Astrocyte (in vitro differentiated cells and primary cell): ENCODE measurements at places on chromosomes 2 and 18.
A peak's percentile ranks its signal among the peaks of the same experiment; 100 is the strongest.

DNA sequence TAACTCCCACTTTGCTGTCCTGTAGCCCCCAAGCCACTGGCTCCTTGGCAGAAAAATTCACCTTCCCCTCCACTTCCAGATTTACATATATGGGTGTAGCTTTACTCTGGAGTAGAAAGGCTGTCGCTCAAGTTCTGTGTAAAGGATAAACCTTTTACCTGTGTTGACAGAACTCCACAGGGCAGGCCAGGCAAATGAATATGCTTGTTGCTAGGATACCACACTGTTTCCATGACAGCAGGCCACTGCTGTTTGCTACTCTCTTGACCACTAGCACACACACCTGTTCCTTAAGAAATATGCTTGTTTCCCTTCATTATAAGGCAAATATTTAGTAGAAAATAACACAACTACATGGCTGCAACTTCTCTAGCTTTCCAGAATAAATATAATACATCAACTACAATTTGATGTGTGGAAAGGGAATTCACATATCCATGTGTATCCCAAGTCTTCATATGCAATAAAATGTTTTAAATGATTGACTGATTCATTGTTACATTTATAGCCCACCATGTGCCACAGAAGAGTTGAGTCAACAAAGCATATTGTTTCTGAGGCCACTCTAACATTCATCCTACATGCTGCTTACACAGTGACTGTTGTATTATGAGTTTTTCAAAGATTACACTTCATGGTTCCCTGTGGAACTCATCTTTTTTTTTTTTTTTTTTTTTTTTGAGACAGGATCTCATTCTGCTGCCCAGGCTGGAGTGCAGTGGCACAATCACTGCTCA, 56.2 kb upstream of the ROCK1 start:
- H3K4me1 ChIP-seq, result no peaks in the 10 kb centered on the region
- no peaks in the 10 kb centered on the region for H3K27me3 ChIP-seq
- H3K4me3 ChIP-seq, result no peak overlapping the region

DNA sequence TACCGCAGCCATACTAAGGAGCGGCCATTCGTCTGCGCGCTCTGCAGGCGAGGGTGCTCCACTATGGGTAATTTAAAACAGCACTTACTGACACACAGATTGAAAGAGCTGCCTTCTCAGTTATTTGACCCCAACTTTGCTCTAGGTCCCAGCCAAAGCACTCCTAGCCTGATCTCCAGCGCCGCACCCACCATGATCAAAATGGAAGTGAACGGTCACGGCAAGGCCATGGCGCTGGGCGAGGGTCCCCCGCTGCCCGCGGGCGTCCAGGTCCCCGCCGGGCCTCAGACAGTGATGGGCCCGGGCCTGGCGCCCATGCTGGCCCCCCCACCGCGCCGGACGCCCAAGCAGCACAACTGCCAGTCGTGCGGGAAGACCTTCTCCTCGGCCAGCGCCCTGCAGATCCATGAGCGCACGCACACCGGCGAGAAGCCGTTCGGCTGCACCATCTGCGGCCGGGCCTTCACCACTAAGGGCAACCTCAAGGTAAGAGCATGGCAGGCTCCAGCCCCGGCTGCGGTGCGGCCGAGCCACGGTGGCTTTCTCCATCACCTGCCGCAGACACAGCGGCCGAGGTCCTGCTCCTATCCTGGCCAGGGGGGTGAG, 15.5 kb downstream of the SALL3 start:
- H3K36me3 ChIP-seq, result no peaks in the 10 kb centered on the region
- DNase-seq, result no peak
- H3K27me3 ChIP-seq, result no peaks in the 10 kb centered on the region
- no peaks in the 10 kb centered on the region for H3K4me1 ChIP-seq
- H3K27ac ChIP-seq, result no peak overlapping the region

DNA sequence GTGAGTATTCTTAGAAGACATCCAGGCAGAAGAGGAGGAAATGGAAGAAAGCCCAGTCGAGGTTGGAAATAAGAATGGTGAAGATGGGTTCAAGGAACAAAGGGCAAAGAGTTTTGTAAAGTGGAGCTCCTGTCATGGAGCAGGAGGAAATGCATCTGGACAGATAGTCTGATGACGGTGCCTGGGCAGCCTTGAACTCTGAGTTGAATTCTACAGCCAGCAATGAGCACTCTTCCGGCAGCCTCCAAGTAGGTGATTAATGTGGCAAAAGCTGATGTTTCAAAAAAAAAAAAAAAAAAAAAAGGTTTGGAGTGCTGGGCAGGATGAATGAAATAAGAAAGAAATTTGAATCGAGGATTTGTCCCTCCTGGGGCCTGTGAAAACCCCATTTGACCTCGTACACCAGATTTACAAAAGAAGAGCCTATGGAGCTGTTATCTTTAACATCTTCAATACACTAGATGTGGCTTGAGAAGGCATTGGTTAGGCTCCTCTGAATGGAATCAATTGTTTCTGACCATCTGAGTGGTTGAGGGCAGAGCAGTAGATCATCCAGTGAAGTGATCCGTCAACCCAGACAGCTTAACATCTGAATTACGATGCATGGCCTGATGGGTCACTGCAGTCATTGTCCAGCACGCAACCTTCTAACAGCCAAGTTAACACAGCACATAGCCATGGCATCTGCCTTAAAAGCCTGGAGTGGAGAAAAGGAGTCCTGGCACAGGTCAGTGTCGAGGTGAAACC, 449.7 kb downstream of the TXNL1 start:
- no peaks in the 10 kb centered on the region for H3K36me3 ChIP-seq
- H3K4me1 ChIP-seq, result no peaks in the 10 kb centered on the region
- H3K4me3 ChIP-seq, result no peak overlapping the region
- H3K27me3 ChIP-seq, result no peaks in the 10 kb centered on the region
- no peak for DNase-seq

DNA sequence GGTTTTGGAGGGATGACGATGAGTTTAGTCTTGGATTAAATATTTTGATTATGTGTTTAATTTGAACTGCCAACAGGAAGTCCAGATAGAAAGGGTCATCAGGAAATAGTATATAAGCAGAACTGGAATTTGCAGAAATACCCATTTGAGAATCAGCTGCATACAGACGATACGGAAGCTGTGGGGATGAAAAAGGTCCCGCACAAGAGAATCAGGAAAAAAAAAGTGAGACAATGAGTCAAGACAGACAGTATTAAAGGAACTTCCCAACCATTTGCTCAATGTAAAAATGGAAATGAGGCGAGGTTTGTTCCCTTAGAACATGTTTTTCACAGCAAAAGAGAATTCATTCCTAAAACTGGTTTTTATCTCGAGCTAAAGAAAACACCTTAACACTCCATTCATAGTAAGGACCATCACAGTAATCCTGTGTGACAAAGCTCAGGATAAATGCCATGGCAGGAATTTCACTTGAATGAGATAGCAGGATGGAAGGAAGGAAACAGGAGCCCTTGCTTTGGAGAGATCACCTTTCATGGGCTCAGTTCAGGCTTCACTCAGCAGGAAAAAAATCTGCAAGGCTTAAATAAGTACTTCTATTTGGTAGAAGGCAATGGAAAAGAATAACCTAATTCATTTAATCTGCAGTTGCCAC, 29.3 kb downstream of the BCL2 start:
- H3K4me3 ChIP-seq, result no peak overlapping the region
- H3K27me3 ChIP-seq, result no peaks in the 10 kb centered on the region
- no peaks in the 10 kb centered on the region for H3K36me3 ChIP-seq
- DNase-seq, result no peak
- no peaks in the 10 kb centered on the region for H3K4me1 ChIP-seq

DNA sequence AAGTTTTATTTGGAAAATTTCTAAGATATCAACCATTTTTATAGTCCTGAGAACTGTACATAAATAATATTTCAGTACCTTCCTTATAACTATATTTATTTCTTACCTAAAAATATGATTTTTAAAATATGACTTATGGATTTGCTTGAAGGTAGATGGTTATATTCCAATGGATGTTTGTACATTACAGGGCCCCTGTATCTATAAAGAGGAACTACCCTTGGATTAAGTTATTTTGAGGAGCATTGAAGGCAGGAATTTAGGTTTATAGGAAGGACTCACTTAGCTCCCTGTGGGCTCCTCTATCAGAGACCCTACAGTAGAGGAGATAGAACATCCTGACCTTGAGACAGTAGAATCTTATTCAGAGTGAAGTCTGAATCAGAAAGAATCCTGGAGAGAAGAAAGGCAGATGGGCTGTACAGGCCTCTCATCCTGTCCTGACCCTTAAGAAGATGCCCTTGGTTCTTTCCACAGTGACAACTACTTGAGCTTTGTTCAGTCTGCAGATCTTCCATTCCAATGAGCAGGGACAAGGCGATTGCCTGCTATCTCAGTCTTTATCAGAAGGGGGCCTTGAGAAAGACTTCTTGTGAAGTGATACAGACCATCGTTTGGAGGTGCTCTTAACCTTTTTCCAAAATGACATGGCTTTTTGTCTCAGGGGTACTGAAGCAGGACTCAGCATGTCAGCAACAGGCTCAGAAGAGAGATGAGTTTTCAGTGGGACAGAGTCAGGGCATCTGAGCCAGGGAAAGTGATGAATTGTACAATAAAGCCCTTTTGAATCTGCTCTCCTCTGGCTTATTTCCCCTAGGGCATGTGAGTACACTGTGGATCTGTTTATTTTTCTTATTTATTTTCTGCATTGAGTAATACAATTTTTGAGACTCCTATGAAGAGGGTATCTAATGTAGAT, 20.9 kb downstream of the OXER1 start:
- H3K27me3 ChIP-seq, result no peaks in the 10 kb centered on the region
- H3K4me3 ChIP-seq, result no peak overlapping the region

DNA sequence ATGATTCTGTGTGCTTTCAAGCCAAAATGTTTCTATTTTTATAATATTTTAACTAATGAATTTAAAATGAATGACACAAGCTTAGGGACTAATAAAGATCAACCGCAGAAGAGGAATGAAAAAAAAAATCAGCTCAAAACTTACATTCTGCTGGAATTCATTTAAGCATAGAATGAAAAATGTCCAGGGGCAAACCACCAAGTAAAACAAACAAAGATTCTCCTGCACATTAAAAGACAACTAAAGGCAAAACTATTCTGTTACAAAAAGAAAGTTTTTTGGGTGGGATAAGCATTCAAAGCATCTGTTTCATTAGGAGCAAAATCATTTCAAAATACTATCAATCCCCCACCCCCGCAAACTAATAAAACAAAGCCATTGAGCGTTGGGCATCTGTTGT, 99.3 kb upstream of the SOX11 start:
- no peaks in the 10 kb centered on the region for H3K4me1 ChIP-seq
- peak; percentile 67 for DNase-seq
- H3K27ac ChIP-seq, result no peak overlapping the region
- H3K36me3 ChIP-seq, result no peaks in the 10 kb centered on the region
- no peaks in the 10 kb centered on the region for H3K27me3 ChIP-seq

DNA sequence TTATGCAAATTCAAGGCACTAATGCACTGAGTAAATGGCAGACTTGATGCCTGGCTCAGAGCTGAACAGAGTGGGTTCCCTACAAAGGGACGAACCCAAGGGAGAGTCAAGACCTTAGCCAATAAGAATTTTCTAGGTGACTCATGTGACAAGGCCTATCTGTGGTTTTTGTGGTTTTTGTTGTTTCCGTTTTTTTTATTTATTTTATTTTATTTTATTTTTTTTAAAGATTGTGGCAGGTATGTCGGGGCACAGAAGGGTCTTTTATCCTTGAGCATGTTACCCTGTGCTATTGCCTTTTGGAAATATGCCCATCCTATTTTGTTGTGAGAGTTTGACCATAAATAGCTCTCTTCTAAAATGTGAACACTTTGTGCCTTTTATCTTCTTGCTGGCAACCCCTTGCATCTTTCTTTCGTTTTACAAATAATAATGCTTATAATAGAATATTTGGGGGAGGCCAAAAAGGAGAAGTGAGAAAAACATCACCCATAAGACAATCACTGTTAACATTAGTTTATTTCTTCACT, 113.4 kb upstream of the AQP4 start:
- H3K27ac ChIP-seq, result no peak overlapping the region
- no peaks in the 10 kb centered on the region for H3K4me1 ChIP-seq
- H3K27me3 ChIP-seq, result no peaks in the 10 kb centered on the region
- no peaks in the 10 kb centered on the region for H3K36me3 ChIP-seq

GRCh38 chr18:22296304-22296703, 121.4 kb downstream of the CTAGE1 start:
- H3K27ac ChIP-seq, result no peak overlapping the region
- no peaks in the 10 kb centered on the region for H3K4me1 ChIP-seq
- H3K27me3 ChIP-seq, result peaks cover 5% of the 10 kb centered on the region
- H3K36me3 ChIP-seq, result no peaks in the 10 kb centered on the region
- no peak overlapping the region for H3K4me3 ChIP-seq

DNA sequence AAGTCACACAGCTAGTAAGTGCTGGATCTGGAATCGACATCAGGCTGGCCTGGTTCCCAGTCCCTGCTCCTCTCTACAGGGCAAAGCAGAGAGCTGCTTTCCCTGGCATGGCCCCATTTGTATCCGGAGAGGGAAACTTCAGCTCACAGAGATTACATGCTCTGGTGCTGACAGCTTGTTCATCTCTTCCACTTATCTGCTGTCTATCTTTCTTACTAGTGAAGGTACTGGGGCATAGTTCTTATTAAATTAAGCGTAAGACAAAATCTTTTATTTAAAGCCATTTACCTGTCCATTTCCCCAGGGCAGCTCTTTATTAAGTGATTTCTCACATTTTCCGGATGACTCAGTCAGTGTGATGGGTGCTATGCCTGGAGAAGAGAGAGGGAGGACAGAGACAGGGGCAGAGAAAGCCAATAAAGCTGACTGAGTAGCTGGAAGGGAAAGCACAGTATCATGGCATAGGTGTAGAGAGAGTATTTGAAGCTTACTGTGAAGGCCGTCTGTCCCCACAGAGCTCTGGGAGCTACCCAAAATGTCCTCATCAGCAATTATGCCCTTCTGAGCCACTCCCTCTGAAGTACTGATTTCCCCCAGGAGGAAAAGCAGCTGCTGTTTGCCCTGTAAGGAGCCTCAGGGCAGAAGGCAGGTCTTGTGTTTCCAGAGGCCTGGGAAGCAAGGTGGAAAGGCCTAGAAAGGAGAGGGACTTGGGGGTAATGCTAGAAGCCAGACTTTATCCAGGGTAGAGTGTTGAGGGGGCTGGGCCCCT, 44.1 kb upstream of the EPAS1 start:
- H3K27me3 ChIP-seq, result peaks cover 3% of the 10 kb centered on the region
- no peaks in the 10 kb centered on the region for H3K4me1 ChIP-seq
- no peak overlapping the region for H3K4me3 ChIP-seq
- peak; percentile 36 for DNase-seq

DNA sequence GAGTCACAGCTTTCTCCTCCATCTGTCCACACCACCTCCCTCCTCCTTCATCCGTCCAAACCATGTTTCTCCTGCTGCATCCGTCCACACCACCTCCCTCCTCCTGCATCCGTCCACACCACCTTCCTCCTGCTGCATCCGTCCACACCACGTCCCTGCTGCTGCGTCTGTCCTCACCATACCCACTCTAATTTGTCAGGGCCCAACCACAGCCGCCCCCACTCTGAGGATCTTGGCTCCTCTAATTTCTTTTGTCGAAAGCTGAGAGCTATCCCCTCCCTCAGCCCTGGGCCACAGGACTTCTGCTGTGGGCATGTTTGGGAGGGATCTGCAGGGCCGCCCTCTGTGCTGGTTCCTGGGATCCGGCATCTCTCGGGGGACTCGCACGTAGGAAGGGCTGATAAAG, 67.4 kb downstream of the TPO start:
- H3K27me3 ChIP-seq, result no peaks in the 10 kb centered on the region
- H3K36me3 ChIP-seq, result no peaks in the 10 kb centered on the region
- H3K27ac ChIP-seq, result no peak overlapping the region
- H3K4me3 ChIP-seq, result no peak overlapping the region

GRCh38 chr2:138622613-138623012, 121.0 kb downstream of the SPOPL start:
- DNase-seq, result no peak
- no peaks in the 10 kb centered on the region for H3K4me1 ChIP-seq
- H3K4me3 ChIP-seq, result no peak overlapping the region
- no peak overlapping the region for H3K27ac ChIP-seq
